Natural killer cell (primary cell): ENCODE measurements at places on chromosomes 12 and 14. TPM values are rescaled to one million over a fixed set of nuclear protein-coding genes. Genes with fewer than 3 reads are reported as not detected.
A peak's percentile ranks its signal among the peaks of the same experiment; 100 is the strongest.

Gene KLHL33
- 0.97 TPM for total RNA-seq

Gene KRT1
- total RNA-seq: 0.27 TPM

Gene ACOT4
- 3.0 TPM for total RNA-seq

Gene RNASE11
- total RNA-seq: not detected

Gene PTCSC3
- total RNA-seq: not detected

GRCh38 chr14:103861413-103862392 lies 14.3 kb upstream of the PPP1R13B start:
- H3K36me3 ChIP-seq: no peaks in the 10 kb centered on the region
- no peaks in the 10 kb centered on the region for H3K4me1 ChIP-seq
- H3K4me3 ChIP-seq: no peak overlapping the region
- DNase-seq: no peak
- no peaks in the 10 kb centered on the region for H3K27me3 ChIP-seq
- H3K27ac ChIP-seq: no peak overlapping the region

- no peaks in the 10 kb centered on the region for H3K4me1 ChIP-seq
- DNase-seq: no peak
- H3K27me3 ChIP-seq: no peaks in the 10 kb centered on the region
- H3K36me3 ChIP-seq: peaks cover 25% of the 10 kb centered on the region
- H3K4me3 ChIP-seq: no peak overlapping the region
- no peak overlapping the region for H3K27ac ChIP-seq
These were observed 33.0 kb upstream of the P2RX4 start for GRCh38 chr12:121176826-121177529.

GRCh38 chr12:94666158-94666557 lies 15.8 kb upstream of the TMCC3 start:
- H3K4me1 ChIP-seq: no peaks in the 10 kb centered on the region
- no peak for DNase-seq
- H3K4me3 ChIP-seq: no peak overlapping the region
- H3K36me3 ChIP-seq: no peaks in the 10 kb centered on the region
- H3K27me3 ChIP-seq: no peaks in the 10 kb centered on the region

GRCh38 chr14:77212097-77212870 lies 30.7 kb downstream of the TMEM63C start:
- no peaks in the 10 kb centered on the region for H3K27me3 ChIP-seq
- H3K27ac ChIP-seq: no peak overlapping the region
- H3K4me3 ChIP-seq: no peak overlapping the region
- H3K4me1 ChIP-seq: no peaks in the 10 kb centered on the region

DNA sequence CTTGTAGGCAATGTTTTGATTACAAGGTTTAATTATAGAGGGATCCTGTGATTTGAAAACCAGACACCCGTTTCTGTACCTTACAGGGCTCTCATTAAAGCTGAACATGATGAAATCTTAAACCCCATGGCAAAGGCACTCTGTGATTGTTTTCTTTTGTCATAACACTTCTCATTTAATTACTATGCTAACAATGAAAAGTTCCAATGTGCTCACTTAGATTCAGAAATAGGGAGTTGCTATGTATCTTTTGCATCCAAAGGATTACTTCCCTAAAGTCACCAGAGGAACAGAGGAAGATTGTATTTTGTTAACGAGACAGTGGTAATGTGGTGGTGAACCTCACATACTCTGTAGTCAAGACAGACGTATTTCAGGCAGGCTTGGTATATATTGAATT lies 81.5 kb upstream of the MYF6 start:
- H3K36me3 ChIP-seq: no peaks in the 10 kb centered on the region
- H3K27me3 ChIP-seq: no peaks in the 10 kb centered on the region
- no peak overlapping the region for H3K27ac ChIP-seq
- H3K4me3 ChIP-seq: no peak overlapping the region
- no peak for DNase-seq
- no peaks in the 10 kb centered on the region for H3K4me1 ChIP-seq

DNA sequence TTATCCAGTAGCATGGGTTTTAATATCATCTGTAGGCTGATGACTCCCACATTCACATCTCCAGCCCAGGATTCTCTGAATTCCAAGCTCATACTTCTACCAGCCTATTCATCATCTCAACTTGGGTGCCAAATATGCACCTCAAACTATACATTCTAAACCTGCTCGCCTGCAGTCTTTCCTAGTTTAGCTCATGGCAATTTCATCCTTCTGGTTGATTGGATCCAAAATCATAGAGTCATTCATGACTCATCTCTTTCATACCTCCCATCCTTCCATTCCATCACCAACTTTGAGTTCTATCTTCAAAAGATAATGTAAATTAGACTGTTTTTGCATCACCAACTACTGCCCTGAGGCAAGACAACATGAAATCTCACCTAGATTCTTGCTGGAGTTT lies 99.7 kb upstream of the EGLN3 start:
- DNase-seq: no peak
- H3K4me1 ChIP-seq: peaks cover 21% of the 10 kb centered on the region
- H3K27ac ChIP-seq: no peak overlapping the region
- H3K36me3 ChIP-seq: no peaks in the 10 kb centered on the region
- no peak overlapping the region for H3K4me3 ChIP-seq

- H3K36me3 ChIP-seq: no peaks in the 10 kb centered on the region
- no peaks in the 10 kb centered on the region for H3K4me1 ChIP-seq
- DNase-seq: no peak
- H3K27ac ChIP-seq: no peak overlapping the region
These were observed 157.4 kb downstream of the TBX5 start for GRCh38 chr12:114248527-114248926.

DNA sequence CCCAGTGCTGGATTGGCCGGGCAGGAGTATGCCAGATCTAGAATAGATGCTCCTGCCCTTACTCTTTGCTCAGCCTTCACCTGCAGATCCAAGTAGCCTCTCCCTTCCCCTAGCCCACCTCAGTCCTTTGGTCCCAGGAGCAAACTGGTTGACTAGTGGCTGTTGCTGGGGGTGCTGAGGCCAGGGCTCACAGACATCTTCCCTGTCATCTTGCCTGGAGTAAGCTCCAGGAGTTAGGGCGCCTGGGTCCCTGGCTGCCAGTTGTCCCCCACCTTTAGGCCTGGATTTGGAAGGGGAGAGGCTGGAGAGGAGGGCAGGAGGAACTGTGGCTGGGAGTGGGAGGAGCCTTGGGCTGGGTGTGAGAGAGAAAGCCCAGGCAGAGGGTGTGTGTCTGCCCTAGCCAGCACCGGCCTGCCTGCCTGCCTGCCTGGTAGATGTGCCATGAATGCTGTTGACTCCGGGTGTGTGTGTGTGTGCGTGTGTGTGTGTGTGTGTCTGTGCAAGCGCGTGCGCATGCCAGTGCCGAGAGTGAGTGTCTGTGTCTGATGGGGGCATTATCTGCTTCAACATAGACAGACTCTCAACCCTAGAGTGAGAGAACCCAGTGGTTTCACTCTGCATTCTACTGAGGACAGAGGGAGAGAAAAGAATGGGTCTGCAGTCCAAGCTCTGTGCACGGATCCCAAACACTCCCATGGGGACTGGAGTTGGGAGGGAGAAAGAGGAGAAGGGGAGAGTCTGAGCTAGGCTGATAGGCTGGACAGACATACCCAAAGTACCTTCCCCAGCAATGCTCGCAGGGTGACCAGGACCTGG lies 845 bp upstream of the RARG start:
- peak overlapping the region; percentile 47 for H3K4me3 ChIP-seq
- no peaks in the 10 kb centered on the region for H3K27me3 ChIP-seq
- peak; percentile 65 for DNase-seq
- H3K36me3 ChIP-seq: no peaks in the 10 kb centered on the region
- peak overlapping the region; percentile 63 for H3K27ac ChIP-seq
- H3K4me1 ChIP-seq: peaks cover 62% of the 10 kb centered on the region

DNA sequence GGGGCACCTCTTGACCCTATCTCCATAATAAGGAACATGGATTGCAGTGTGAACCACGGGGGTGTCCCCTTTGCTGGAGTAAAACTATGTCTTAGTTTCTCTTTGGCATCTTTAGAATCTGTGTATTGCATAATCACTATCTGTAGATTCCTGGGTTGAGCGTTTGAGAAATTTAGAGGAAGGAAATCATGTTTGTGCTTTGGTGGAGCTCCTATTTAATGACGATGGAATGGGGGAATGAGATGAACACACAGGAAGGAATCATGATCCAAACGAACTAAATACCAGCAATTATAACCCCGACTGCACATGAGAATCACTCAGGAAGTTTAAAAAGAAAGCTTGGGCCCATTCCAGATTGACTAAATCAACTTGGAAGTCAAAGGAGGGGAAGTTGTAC lies 1.3 kb upstream of the MYG1 start:
- no peak for DNase-seq
- no peaks in the 10 kb centered on the region for H3K27me3 ChIP-seq
- H3K36me3 ChIP-seq: peaks cover 23% of the 10 kb centered on the region
- H3K4me3 ChIP-seq: no peak overlapping the region

DNA sequence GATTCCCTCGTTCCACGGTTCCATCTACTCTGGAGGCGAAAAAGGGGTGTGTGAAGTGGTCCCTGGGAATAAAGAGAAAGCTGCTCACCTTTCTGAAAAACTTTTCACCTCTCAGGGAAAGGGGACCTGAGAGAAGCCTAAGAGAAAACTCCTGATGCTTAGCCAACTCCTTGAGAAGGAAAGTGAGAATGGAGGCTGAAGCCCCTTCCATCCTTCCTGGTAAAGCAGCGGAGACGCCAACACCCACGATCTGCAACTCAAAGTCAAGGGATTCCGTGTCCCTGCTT lies 110.0 kb downstream of the ARF6 start:
- peaks cover 62% of the 10 kb centered on the region for H3K4me1 ChIP-seq
- H3K4me3 ChIP-seq: peak overlapping the region; percentile 39
- no peak for DNase-seq
- H3K36me3 ChIP-seq: no peaks in the 10 kb centered on the region
- H3K27me3 ChIP-seq: no peaks in the 10 kb centered on the region
- peak overlapping the region; percentile 95 for H3K27ac ChIP-seq

GRCh38 chr12:21710958-21711775 lies 53.5 kb upstream of the LDHB start:
- no peak overlapping the region for H3K4me3 ChIP-seq
- H3K27ac ChIP-seq: no peak overlapping the region
- no peaks in the 10 kb centered on the region for H3K27me3 ChIP-seq
- H3K36me3 ChIP-seq: no peaks in the 10 kb centered on the region

GRCh38 chr12:68377881-68378280 lies 45.7 kb upstream of the MDM1 start:
- H3K4me3 ChIP-seq: no peak overlapping the region
- H3K4me1 ChIP-seq: peaks cover 24% of the 10 kb centered on the region
- DNase-seq: no peak

GRCh38 chr14:80930836-80931389 lies 10.6 kb downstream of the CEP128 start:
- peak overlapping the region; percentile 59 for H3K27ac ChIP-seq
- no peaks in the 10 kb centered on the region for H3K36me3 ChIP-seq
- H3K27me3 ChIP-seq: no peaks in the 10 kb centered on the region
- peak; percentile 81 for DNase-seq
- peaks cover 22% of the 10 kb centered on the region for H3K4me1 ChIP-seq

DNA sequence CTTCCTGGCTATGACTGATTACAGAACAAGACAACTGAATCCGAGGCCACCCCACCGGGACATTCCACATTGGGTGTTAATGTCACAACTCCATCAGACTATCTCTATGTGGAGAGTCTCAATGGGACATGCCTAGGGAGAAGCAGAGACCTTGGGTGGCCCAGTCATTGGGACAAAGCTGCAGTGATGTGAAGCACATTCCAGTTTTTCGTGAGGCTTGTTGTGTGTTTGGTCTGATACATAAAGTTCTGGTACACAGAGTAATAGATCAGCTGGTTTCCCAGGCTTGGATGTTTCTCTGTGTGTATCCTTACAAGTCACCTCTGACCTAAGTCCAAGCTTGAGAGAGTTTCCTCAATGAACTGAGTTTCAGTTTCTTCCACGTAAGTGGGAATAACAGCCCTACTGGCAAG lies 42.3 kb downstream of the CPM start:
- H3K36me3 ChIP-seq: no peaks in the 10 kb centered on the region
- no peak for DNase-seq
- H3K27me3 ChIP-seq: no peaks in the 10 kb centered on the region

- no peaks in the 10 kb centered on the region for H3K4me1 ChIP-seq
- H3K27ac ChIP-seq: no peak overlapping the region
- H3K36me3 ChIP-seq: no peaks in the 10 kb centered on the region
- no peaks in the 10 kb centered on the region for H3K27me3 ChIP-seq
These were observed 31.9 kb downstream of the TSPAN8 start for GRCh38 chr12:71125949-71126348.

GRCh38 chr14:90053044-90053443 lies 8.8 kb upstream of the KCNK13 start:
- H3K27ac ChIP-seq: no peak overlapping the region
- H3K4me1 ChIP-seq: no peaks in the 10 kb centered on the region
- no peak for DNase-seq
- no peaks in the 10 kb centered on the region for H3K36me3 ChIP-seq

- no peak for DNase-seq
- H3K4me1 ChIP-seq: no peaks in the 10 kb centered on the region
- H3K36me3 ChIP-seq: no peaks in the 10 kb centered on the region
- H3K27ac ChIP-seq: no peak overlapping the region
- H3K4me3 ChIP-seq: no peak overlapping the region
These were observed 7.1 kb upstream of the KRT82 start for GRCh38 chr12:52413202-52413601.

GRCh38 chr12:130427381-130427887 lies 89.7 kb downstream of the PIWIL1 start:
- DNase-seq: no peak
- H3K36me3 ChIP-seq: no peaks in the 10 kb centered on the region
- no peaks in the 10 kb centered on the region for H3K4me1 ChIP-seq
- no peaks in the 10 kb centered on the region for H3K27me3 ChIP-seq
- no peak overlapping the region for H3K27ac ChIP-seq

DNA sequence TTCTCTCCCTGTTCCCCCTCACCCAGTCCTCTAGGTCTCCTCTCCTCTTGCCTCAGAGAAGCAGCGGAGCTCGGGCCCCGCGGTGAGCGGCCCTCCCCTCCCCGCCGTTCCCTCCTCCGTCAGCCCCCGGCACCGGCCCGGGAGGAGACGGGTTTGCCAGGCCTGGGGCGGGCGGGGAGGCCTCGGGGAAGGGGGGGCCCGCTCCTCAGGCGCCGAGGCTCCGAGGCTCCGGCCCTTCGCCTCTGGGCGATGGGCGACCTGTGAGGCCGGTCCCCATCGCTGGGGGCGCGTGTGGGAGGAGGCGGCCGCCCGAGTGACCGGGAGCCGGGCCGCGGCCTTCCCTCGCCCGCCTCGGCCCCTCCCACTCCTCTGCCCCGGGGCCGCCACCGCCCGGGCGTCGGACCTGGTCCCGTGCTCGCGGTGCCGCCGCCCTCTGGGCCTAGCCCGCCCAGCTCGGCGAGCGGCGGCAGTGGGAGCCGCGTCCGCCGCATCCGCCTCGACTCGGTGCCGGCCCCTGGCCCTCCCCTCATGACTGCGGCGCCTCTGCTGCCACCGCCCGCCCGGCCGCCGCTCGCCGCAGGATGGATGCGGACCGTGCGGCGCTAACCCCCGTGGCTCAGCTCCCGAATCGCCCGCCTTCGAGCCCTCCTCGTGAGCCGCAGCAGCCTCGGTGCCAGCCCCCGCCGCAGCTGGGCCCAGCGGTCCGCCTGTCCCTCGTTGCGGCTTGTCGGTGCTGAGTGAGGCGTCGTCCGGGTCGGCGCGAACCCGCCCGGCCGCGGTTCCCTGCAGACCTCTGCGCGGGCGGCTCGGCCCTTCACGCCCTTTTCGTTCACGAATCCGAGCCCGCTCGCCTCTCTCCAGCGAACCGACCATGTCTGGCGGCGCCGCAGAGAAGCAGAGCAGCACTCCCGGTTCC lies 574 bp downstream of the WNK1 start:
- no peaks in the 10 kb centered on the region for H3K27me3 ChIP-seq
- peak overlapping the region; percentile 98 for H3K27ac ChIP-seq
